Uterus (tissue), 4 donors: ENCODE measurements at places on chromosomes 4 and X. TPM values are rescaled to one million over a fixed set of nuclear protein-coding genes. Genes with fewer than 3 reads are reported as not detected.

HPGD gene
- total RNA-seq, result 91.2 TPM

YIPF6 gene
- 53.1 TPM for total RNA-seq

TCP11X1 gene
- total RNA-seq, result not detected

DKK2 gene
- total RNA-seq, result not detected

NLRP2B gene
- total RNA-seq, result 0.21 TPM

PHKA2 gene
- total RNA-seq, result 27.3 TPM

SLC9B1 gene
- 0.59 TPM for total RNA-seq

FRG2 gene
- total RNA-seq, result not detected

DSPP gene
- not detected for total RNA-seq

TMEM144 gene
- 5.5 TPM for total RNA-seq

DGKK gene
- total RNA-seq, result not detected

SMIM10 gene
- total RNA-seq, result 16.1 TPM

SULT1E1 gene
- total RNA-seq, result not detected

TMEM47 gene
- 80.2 TPM for total RNA-seq

DNA sequence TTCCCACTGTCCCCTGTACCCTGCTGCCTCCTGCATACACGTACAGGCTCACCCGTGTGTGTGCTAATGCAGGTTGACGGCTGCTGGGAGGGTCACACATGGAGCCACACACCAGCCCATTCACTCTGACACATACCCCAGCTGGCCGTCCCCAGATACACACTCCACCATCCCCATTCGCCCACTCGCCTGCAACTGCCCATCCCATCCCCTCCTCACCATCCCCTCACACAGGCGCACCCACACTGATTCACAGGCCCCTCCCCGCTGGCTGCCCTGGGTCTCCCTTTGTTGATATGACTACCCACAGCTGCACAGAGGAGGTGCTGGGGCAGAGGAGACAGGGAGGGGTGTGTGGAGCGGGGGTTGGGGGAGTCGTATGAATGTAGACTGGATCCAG, 25.7 kb downstream of the PJA1 start:
- DNase-seq, result no peak

- no peak for DNase-seq
Observed at GRCh38 chrX:11953615-11954014, 184.7 kb upstream of the FRMPD4 start.

DNA sequence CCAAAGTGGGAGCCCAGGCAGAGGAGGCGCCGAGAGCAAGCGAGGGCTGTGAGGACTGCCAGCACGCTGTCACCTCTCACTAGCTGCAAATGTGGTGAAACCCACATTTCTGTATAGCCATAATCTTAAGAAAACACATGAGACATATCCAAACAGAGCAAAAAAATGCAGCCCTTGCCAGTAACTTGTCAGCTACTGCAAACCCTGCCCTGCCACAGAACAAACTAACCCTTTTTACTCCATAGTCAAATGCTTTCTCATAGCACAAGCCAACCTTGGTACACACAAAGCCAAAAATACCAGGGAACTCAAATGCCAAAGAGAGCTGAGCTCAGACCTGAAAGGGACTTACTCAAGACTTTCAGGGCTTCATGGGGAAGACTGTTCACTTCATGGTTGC, 14.9 kb upstream of the NXF3 start:
- DNase-seq, result no peak

- DNase-seq, result peak; percentile 56
Observed at GRCh38 chrX:9494771-9495170, 29.9 kb downstream of the TBL1X start.

GRCh38 chr4:172169871-172170270, 356.7 kb downstream of the GALNTL6 start:
- DNase-seq, result no peak

GRCh38 chr4:132839070-132839469, 310.0 kb upstream of the PCDH10 start:
- no peak for DNase-seq

DNA sequence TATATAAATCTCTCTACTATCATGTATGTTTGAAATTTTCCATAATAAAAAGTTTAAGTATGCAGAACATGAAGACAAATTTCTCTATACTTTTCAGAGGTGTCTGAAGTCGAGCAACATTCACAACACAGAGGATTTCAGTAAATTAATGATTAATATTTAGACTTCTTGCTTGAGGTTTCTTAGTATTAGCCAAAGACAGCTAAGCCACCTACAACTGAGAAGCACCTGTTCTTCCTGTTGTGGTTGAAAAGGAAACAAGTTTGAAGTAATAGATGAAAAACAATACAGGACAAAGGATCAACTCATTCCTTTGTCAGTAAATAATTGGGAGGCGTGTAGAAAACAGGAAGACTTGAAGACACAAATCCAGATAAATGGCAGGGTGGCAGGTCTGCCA, 21.1 kb downstream of the SCML1 start:
- no peak for DNase-seq

- no peak for DNase-seq
Observed at GRCh38 chrX:64389489-64389888, 5.8 kb downstream of the MTMR8 start.

DNA sequence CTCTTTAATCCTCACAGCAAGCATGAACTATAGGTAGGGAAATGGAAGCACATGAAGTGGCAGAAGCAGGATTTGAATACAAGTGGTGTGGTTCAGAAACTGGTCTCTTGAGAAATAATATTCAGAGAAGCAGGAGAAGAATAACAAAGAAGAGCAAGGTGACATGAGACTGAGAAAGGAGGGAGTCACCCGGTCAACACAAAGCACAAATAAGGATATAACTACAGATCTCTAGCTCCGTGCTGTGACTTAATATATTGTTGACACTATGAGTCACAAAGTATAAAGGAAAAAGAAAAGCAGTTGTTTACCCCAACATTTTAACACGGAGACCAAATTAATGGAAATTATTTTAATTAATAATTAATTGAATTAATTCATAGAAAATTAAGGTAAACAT, 204.5 kb downstream of the CPE start:
- no peak for DNase-seq

DNA sequence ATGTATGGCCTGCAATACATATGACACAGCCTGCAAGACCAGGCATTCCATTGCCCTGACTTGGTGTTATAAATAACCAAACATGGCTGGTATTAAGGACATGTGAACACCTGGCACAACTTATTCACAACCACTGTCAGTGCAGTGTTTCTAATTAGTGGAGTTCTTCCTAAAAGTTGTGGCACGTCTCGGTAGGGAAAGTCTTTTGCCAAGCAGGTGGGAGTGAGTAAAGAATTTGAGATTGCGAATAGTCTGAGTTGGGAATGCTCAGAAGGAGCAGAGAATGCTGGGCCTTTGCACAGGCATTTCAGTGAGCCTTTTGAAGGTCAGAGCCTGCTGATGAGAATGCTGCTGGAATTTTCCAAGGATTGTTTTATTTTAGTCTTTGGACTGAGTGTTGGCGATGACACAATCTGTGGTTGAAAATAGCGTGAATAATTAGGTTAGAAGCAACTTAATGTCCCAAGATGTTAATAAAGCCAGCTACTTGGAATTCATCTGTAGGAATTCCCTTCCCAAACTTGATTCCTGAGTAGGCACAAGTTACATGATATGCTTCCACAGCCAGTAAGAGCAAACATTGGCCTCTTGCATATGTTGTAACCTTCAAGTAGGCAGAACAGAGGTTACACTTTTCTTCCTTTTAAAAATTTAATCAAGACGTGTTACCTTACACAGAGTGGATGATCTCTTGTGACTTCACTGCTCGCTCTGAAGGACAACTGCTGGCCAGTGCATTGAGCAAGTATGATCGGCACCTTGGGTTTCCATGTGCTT, 83.6 kb upstream of the PGRMC2 start:
- no peak for DNase-seq

- no peak for DNase-seq
Observed at GRCh38 chr4:108830509-108831244, 67.8 kb upstream of the ETNPPL start.

DNA sequence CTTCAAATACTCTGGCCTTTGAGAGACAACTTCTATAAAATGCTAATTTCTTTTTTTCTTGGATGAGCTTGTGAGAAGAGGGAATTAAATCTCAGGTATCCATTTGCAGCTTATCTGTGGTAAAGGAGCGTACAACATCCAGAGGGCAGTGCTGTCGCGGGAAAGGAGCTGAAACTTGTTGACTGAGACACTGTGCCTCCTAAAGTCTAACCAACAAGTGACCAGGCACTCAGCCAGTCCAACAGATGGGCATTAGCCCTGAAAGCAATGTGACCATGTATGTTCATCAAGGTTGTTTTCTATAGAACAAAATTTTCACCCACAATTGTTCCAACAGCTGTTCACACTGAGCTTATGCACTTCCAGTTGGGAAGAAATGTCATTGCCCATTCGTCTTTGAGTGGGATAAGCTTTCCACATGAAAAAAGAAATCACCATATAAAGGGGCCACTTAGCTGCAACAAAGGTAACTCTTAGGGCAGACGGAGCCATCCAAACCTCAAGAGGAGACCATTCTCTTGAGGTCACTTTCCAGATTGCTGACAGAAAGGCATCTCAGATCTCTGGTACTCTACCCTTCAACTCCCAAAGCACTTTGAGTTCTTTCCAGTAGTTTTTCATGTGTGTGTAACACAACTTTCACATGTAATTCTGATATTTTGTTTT, 244.8 kb upstream of the NEIL3 start:
- no peak for DNase-seq

DNA sequence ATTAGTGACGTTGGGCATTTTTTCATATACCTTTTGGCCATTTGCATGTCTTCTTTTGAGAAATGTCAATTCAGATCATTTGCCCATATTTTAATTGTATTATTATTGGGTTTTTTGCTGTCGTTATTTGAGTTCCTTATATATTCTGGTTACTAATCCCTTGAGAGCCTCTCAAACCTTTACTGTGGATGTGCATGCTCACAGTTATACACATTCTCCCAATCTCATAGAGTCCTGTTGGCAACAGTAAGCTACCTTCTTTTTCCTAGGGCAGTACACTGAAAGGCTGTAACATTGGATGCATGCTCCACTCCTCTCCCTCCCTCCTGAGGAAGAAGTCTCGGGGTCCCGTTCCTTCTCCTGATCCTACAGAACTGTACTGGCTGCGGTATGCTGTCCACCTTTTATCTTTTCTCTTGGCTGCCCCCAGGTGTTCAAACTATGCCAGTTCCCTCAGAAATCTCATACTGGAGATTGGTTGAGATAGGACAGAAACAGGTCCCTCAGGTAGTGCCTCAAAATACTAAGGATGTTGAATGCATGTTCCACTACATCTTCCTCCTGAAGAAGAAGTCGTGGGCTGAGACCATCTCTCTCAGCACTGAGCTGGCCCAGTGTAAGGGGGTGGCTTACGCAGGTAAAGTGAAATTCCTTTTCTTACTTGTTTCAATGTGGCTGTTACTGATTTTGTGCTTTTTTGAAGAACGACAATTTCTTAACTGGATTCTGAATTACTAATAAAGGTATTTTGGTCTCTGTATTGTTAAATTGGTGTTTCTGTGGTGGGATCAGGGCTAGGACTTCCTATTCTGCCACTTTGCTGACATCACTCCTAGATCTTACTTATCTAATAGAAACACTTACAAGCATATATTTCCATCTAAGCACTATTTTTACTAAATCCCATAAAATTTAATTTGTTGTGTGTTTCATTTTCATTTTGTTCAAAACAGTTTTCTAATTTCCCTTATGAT, 145.4 kb upstream of the HUWE1 start:
- no peak for DNase-seq

GRCh38 chr4:163816494-163816893, 322.0 kb downstream of the TMA16 start:
- no peak for DNase-seq

GRCh38 chrX:43025806-43026315, 247.9 kb upstream of the PPP1R2C start:
- no peak for DNase-seq

GRCh38 chr4:4521731-4522130, 20.1 kb downstream of the STX18 start:
- DNase-seq, result no peak

GRCh38 chrX:99117011-99117410, 1293.1 kb downstream of the PCDH19 start:
- no peak for DNase-seq

GRCh38 chrX:97740044-97740443, 856.3 kb downstream of the RPA4 start:
- no peak for DNase-seq

- no peak for DNase-seq
Observed at GRCh38 chrX:136497556-136498052, at the start of gene HTATSF1. Gene HTATSF1 (plus strand): TSS chrX:136497592. CDS start chrX:136497685, 93 bp downstream.

GRCh38 chr4:16206301-16206700, 20.0 kb downstream of the TAPT1 start:
- DNase-seq, result no peak

GRCh38 chr4:6294705-6295421, 25.2 kb downstream of the WFS1 start:
- no peak for DNase-seq

DNA sequence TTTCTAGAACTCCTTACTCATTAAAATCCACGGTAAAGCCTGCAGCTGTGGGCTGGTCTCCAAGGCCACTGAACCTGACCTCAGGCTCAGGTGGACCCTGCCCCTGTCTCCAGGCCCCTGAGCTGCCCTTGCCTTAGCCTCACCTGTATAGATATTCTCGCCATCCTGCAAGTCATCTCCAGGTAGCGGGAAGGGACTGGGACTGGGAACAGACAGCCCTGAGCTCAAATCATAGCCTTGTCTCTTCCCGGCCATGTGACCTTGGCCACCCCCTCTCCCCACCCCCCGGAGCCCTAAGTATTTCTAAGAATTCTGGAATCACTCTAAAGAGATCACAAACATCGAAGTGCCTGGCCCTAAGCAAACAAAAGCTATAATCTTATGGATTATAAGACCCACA, 17.7 kb downstream of the ABLIM2 start:
- DNase-seq, result no peak

DNA sequence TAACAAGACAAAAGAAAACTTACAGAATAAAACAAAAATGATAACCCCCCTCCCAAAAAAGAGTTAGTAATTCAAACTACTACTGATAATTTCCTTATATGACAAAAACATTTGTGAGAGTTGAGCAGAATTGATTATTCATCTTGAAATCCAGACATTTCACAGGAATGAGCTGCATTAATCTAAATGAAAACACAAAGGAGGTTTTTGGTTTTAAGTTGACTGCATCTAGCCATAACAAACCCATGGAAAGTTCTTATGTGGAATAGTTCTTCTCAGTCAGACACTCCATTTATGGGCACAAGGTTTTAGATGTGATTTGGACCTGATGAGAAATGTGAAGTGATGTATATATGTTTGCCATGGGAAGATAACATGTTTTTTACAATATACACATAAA, 95.4 kb downstream of the VCX2 start:
- no peak for DNase-seq

DNA sequence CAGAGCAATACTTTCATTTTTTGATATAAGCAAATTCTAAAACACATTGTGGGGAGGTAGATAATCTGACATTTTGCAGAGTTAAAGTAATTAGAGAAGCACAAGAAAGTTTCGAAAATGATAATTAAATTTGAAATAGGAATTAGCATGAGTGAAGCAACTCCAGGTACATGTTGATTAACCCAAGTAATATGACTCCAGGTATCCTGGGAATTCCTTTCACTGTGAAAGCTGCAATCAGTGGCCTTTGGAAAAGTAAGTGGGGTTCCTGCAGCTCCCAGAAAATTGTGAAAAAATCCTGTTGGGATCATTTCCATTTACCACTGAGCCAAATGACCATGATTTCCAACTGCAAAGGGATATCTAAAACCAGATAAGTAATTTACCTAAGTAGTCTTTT, 26.0 kb upstream of the CXCL2 start:
- DNase-seq, result no peak
